Amygdala (tissue), 56 donors: ENCODE measurements at places on chromosomes 5 and 9.
A peak's percentile ranks its signal among the peaks of the same experiment; 100 is the strongest.

DNA sequence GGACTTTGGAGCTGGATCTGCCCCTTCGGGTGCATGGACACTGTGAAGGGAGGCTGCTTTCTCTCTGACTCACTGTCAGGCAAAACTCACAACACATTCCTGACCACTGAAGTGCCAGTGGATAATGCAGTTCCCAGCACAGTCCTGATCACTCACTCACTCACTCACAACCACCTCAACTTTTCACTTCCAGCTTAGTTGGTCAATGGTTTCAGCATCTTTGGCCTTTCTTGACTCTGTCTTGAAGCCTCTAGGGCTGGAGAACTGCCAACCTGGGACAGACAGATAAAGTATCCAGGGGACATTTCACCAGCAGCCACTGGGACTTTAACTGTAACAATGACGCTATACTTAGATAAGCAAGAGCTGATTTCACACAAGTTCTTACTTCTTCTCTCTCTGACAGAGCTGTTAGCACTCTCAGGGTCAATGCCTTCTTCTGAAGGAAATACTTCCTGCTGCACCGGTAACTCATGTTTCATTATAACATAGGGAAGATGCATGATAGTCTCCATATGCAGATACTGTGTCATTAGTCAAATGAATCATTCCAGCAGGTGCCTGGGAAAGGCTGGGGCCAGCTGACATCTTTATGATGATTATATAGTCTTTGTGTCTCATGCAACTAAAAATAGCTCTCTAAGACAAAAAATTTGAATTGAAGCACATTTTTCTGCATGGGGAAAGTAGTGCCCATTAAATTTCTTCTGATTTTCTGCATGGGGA, 499.0 kb downstream of the SEMA5A start:
- DNase-seq = no peak

GRCh38 chr9:104142799-104143549, 48.9 kb downstream of the SMC2 start:
- DNase-seq = no peak

GRCh38 chr9:122777935-122778627, 10.7 kb upstream of the OR5C1 start:
- no peak for DNase-seq

- no peak for DNase-seq
These were observed 40.3 kb downstream of the JAK2 start for GRCh38 chr9:5025416-5025815.

GRCh38 chr9:108002371-108002956, 512.9 kb upstream of the KLF4 start:
- no peak for DNase-seq

GRCh38 chr9:107809871-107810460, 320.4 kb upstream of the KLF4 start:
- no peak for DNase-seq

DNA sequence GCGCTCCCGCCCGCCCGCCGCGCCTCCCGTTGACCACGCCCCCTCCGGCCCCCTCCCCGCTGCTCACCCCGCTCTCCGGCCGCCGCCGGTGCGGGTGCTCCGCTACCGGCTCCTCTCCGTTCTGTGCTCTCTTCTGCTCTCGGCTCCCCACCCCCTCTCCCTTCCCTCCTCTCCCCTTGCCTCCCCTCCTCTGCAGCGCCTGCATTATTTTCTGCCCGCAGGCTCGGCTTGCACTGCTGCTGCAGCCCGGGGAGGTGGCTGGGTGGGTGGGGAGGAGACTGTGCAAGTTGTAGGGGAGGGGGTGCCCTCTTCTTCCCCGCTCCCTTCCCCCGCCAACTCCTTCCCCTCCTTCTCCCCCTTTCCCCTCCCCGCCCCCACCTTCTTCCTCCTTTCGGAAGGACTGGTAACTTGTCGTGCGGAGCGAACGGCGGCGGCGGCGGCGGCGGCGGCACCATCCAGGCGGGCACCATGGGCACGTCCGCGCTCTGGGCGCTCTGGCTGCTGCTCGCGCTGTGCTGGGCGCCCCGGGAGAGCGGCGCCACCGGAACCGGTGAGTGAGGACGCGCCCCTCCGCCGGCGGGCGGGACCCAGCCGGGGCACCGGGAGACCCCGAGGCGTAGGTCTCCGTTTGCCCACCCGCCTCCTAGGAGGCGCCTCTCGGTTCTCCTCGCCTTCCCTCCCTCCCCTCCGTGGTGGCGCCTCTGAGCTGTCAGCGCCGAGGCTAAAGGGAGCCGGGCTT, at the start of gene VLDLR:
VLDLR (plus strand) TSS at position 66 of the 739 bp plus-strand sequence; CDS start at position 469, 403 bp downstream.
- peak; percentile 25 for DNase-seq

DNA sequence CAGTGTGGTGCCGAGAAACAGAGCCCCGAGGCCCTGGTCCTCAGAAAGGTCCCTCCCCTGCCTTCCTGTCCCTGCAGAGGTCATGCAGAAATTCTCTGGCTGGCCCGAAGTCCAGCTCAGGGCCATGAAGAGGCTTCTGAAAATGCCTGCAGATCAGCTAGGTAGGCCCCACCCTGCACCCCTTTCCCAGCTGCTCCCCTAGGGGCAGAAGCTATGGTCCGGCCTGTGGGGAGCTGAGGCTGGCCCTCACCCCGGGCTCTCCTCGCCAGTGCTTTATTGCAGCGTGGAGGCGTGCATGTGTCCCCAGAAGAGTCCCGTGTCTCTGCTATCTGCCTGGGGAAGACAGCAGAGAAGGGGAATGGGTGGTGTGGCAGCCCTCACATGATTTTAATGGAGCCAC, 19.9 kb downstream of the REXO4 start:
- DNase-seq = no peak

DNA sequence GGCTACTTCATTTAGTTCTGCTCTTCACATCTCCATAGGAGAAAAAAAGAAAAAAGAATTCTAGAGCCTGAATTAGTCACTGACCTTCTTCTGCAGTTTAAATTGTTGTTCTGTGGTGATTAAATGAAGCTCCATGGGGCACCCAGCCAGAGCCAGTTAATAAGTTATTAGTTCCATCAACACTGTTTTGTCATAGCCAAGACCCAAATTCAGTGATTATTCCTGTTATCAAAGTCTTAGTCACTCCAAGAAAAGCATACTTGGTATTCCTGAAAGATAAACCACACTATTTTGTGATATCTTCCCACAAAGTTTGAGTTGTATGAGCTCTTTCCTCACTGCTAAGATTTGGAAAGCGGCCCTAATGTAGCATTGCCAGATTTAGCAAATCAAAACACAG, 134.8 kb upstream of the RGMB start:
- DNase-seq = no peak

DNA sequence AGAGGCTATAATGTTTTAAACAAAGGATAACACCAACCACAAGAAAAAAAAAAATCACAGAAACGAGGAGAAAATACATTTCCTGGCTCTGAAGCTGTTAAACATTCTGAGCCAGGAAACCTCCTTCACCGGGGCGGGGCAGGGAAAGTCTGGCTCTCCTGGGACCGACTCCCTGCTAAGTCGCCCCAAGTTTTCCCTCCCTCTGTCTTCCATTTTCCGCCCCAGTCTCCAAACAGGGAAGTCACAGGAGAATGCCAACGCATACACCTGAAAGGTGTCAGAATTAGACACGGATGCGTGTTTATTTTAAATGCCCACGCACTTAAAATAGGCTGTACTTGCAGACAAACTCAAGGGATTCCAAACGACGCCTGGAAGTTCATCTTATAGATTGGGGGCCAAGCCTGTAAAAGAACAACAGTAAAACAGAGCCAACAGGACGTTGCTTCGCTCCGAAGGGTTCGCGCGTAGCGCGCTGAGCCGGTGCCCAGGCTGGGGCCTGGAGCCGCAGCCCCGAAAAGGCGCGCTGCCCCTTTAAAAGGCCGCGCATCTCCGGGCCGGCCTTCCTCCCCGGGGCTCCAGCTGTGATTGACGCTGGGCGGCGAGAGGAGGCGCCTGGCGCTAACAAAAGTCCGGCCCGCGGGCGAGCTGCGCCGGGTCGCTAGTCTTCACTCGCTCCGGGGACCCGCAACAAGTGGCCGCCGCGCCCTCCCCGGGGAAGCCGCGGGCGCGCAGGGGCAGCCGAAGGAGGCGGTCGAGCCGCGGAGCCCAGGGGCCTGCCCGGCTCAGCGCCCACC, at the start of gene FBXL7:
FBXL7 (plus strand) TSS at position 653 of the 797 bp plus-strand sequence.
- peak; percentile 74 for DNase-seq

- DNase-seq = no peak
These were observed 4.7 kb upstream of the FSD1L start for GRCh38 chr9:105443121-105443520.

DNA sequence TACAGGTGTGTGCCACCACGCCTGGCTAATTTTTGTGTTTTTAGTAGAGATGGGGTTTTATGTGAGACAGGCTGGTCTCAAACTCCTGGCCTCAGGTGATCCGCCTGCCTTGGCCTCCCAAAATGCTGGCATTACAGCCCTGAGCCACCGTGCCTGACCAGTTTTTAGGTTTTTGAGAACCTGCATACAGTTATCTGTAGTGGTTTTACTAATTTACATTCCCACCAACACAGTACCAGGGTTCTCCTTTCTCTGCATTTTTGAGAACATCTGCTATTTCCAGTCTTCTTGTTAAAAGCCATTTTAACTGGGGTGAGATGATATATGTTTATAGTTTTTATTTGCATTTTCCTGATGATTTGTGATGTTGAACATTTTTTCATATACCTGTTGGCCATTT, 12.8 kb downstream of the DMXL1 start:
- DNase-seq = no peak

DNA sequence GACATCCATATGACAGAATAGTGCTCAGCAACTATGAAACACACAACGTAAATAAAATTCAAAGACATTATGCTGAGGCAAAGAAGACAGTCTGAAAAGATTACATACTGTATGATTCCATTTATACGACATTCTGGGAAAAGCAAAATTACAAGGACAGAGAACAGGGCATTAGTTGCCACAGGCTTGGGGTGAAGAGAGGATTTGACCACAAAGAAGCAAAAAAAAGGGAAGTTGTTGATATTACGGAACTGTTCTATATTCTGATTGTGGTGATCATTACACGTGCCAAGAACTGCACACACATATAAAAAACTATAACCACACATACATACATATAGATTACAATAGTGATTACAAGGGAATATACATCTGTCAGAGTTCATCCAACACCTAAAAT, 24.1 kb downstream of the CDK5RAP2 start:
- DNase-seq = no peak

DNA sequence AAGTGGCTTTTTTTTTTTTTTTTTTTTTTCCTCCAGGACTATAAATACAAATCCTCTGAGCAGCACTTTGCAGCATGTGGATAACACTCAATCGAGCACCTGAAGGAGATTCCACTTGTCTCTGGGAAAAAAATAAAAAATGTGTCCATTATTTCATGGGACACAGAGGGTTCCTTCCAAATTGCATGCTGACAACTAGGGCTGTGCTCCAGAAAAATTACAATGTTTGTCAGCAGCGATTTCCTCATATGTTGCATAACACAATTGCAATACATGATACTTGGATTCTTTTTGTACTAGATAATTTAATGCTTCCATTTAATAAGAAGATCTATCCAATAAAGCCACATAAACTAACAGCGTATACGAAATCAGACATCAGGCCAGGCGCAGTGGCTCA, 84.4 kb downstream of the CDH18 start:
- no peak for DNase-seq

GRCh38 chr9:100082782-100083181, 16.0 kb downstream of the ERP44 start:
- no peak for DNase-seq

- no peak for DNase-seq
These were observed 14.8 kb downstream of the ENHO start for GRCh38 chr9:34507966-34508365.

- DNase-seq = no peak
These were observed 516 bp downstream of the MAST4 start for GRCh38 chr5:66596636-66597182.

- no peak for DNase-seq
These were observed 156.4 kb downstream of the FAM174A start for GRCh38 chr5:100691548-100691947.

- DNase-seq = no peak
These were observed 13.3 kb downstream of the CAPSL start for GRCh38 chr5:35924950-35925722.

- no peak for DNase-seq
These were observed 147.5 kb downstream of the CSNK1G3 start for GRCh38 chr5:123659495-123659894.

GRCh38 chr9:124248066-124248465, 9.7 kb upstream of the NEK6 start:
- no peak for DNase-seq

GRCh38 chr9:113483676-113484257, 20.2 kb downstream of the RGS3 start:
- no peak for DNase-seq
